ENCODE measurements at places on chromosomes 16 and 17.
A peak's percentile ranks its signal among the peaks of the same experiment; 100 is the strongest.

GRCh38 chr17:15006421-15007128 is 258.6 kb downstream of the PMP22 start:
- DNase-seq: no peak

- DNase-seq: no peak
These were observed 100.3 kb upstream of the KIF2B start for GRCh38 chr17:53722407-53722806.

DNA sequence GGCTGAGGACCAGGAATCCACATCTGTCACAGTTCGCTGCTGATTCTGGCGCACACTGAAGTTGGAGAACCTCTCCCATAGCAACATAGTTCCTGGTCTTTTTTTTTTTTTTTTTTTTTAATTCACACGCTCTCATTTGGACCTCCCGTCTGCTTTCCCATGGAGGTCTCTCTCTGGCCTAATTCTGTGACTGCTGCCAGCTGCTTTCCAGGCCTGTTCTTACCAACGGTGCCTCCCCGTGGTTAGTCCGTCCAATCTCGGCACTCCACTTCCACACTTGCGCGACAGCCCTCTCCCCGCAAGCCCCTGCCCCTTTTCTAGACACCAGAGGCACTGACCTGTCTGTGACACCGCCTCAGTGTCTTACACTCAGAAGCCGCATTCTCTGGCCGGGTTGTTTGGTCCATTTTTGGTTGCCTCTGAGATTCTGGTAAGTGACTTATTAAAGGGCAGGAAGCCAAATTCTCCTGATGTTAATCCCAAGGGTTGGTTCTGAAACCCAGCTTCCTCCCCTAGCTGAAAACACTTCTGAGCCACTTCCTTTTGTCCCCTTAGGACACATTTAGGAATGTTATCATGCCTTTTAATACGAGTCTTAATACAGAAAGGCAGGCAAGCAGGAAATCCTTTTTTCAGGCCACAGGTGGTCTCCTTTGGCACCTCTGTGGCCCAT is 1.1 kb upstream of the AKTIP start:
- peak; percentile 51 for DNase-seq

- DNase-seq: no peak
These were observed 6.3 kb downstream of the C17orf75 start for GRCh38 chr17:32335687-32336086.

DNA sequence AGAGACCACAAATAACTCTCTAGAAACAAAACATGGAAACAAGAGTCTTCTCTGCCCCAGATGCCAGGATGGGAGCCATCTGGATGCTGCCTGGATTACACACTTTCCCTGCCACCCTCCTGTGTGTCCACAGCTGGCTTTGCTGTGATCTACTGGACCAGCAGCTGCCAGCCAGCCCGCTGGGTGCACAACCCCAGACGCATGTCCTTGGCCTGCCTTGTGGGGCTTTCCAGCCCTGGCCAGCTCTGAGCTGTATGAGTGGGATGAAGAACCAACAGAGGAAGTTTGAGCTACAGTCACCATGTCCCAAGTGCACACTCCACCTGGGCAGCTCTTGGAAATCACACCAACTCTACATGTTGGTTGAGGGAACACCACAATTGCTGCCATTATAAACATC is 57.0 kb upstream of the TNRC6C start:
- DNase-seq: no peak

- no peak for DNase-seq
These were observed 13.4 kb downstream of the EPN2 start for GRCh38 chr17:19250421-19251173.

DNA sequence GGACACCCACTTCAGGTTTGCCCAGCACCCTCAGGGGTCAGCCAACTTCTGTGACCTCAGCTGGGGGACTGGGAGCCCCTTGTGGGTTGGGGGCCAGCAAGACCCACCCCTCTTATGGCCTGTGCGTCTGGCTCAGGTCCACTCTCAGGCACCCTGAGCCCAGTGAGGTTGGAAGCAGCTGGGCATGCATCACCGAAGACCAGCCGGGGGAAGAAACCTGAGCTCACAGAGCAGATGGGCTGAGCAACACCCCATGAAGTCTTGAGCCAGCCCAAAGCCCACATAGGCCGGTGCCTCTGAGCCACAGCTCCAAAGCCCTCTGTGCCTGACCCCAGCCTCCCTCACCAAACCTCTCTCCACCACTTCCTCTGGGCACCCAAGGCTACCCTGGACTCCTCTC is 166.7 kb downstream of the RBFOX3 start:
- DNase-seq: no peak

GRCh38 chr16:31008149-31008548 is 2.3 kb downstream of the STX1B start:
- DNase-seq: no peak

DNA sequence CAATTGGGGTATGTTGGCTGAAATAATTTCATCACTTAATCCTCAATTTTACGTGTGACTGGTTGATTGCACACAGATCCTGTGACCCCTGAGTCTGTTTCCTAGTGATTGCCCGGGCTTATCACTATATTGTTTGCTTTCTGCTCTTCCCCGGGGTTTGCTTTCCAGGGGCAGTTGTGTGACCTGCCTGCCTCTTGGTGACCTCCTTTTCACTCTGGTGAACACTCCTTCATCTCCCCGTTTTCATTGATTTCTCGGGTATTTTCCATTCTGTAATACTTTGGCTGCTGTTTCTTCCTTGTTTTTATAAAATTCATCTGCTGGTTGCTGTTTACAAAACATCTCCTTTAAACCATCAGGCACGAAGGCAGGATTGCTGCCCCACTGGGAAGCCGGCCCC is 36.0 kb downstream of the NTN1 start:
- DNase-seq: no peak

- DNase-seq: no peak
These were observed 121.6 kb downstream of the PMP22 start for GRCh38 chr17:15143524-15143923.

- no peak for DNase-seq
These were observed 27.8 kb upstream of the CDR2 start for GRCh38 chr16:22402191-22402590.

DNA sequence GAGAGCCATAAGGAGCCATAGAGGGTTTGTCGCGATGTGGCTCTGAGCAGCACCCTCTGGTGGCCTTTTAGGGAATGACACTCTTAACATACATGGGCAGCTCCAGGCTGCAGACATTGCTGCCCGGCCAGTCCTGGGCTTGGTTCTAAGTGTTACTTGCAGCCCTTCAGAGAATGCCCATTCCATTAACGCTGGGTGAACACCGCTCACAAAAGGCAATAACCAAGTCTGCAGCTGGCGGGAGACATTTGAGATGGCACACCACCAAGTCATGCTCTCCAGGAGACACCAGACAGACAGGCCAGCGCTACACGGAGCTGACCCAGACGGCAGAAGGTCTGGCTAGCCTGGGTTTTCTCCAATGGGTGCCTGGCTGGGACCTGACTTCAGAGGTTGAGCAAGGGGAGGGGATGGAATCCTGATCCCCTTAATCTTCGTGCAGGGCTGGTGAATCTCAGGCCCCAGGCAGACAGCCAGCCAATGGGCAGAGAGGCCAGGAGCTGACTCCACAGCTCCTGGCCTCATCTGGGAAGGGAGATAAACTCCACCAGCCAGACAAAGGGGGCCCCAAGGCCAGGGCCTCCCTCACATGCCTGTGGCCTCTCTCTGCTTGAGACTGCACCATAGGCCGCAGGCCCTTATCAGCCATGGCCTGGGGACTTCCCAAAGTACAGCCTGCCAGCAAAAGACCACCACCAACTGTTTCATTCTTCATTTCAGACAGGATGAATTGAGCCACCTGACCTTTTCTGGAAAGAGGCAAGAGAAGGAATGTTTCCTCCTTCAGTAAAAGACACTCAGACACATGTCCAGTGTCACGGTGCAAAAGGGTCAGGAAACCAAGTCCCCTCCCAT is 58.8 kb downstream of the ZDHHC7 start:
- DNase-seq: peak; percentile 82

DNA sequence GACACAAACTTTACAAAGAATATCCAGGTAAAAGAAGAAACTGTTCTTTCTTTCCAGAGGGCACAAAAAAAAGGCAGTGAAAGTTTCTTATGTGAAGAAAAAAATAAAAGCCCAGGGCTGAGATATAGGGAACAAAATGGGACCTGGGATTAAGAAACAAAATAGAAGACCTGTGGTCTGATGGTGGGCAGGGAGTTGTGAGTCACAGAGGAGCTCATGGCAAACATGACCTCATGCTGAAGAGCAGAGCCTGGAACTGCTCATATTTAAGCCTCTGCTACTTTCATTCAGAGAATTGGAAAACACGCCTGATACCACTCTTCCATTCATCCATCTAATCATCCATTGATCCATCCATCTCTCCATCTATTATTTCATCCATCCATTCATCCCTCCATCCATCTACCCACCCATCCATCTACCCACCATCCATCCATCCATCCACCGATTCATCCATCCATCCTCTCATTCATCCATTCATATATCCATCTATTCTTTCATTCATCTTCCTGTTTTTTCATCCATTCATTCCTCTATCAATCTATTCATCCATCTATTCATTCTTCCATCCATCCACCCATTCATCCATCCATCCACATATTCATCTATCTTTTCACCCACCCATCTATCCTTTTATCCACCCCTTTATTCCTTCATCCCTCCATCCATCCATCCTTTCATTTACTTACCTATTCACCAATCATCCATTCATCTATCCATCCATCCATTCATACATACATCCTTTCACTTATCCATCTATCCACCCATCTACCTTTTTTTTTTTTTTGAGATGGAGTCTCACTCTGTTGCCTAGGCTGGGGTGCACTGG is 30.0 kb downstream of the WFDC1 start:
- no peak for DNase-seq

DNA sequence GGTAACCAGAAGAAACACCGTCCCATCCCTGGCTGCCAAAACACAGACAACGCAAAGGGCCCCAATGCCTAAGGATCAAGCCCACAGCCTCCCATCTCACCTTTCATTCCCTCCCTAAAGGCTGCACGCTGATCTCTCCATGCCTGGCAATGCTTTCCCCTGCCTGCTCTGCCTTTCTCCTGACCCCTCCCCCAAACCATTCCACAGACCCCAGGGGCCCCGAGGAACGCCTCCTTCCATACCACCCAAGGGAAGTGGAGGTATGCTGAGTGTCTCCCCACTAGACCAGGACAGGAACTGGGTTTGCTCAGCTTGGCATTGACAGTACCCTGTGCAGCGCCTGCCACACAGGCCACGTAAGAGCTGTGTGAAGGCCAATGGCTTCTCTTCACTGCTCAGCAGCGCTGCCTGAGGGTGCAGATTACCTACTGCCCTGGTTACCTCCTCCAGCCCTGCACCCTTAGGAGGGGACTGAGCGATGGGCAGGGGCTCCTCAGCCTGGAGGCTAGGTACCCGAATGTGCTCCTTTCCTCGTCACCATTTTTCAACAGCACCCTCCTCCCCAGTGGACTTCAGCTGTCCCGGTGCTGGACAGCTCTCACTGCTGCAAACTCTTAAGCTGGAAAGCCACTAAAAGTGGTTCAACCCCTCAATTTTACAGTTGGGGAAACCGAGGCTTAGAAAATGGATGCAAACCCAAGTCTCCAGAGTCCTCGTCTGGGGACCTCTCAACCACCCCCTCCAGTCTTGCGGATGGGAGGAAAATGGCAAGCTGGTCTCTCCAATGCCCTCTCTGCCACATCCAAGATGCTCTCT is 45.0 kb downstream of the SRCIN1 start:
- DNase-seq: no peak

- no peak for DNase-seq
These were observed 676.3 kb upstream of the GOT2 start for GRCh38 chr16:59410451-59410850.

DNA sequence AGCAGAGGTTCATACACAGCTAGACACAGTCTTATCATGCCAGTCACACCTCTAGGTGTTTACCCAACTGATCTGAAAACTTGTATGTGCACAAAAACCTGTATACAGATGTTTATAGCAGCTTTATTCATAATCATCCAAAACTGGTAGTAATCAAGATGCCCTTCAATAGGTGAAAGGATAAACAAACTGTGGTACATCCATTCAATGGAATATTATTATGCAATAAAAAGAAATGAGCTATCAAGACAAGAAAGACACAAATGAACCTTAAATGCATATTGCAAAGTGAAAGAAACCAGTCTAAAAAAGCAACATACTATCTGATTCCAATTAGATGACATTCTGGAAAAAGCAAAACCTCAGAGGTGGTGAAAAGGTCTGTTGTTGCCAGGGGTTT is 47.6 kb upstream of the CNEP1R1 start:
- DNase-seq: no peak

DNA sequence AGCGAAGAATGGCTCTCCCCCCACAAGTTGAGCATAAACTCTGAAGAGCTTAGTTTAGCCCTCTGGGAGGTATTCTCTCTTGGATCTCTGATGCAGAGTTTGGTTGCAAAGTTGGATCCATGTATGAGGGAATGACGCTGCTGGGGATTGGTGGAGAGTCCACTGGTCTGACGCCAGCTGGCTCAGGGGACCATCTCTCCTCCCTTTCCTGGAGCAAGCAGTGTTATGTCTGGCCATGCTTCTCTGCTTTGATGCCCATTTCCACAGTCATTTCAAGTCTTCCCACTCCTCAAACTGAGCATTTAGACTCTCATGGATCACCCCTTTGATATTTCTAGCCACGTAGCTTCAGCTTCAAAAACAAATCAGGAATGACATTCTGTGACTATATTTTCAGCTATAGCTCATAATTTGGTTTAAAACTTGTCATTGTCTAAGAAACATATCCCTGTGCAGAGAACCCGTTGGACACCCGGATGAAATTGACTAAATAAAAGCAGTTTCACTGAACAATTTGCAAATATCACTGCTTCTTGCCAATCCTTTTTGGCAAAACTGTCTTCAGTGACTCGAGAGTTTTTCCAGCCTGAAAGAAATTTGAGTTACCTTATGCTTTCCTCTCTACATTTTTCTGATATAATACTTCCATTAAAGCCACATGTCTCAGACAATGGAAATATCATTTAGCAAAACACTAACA is 193.4 kb upstream of the CDH11 start:
- no peak for DNase-seq

DNA sequence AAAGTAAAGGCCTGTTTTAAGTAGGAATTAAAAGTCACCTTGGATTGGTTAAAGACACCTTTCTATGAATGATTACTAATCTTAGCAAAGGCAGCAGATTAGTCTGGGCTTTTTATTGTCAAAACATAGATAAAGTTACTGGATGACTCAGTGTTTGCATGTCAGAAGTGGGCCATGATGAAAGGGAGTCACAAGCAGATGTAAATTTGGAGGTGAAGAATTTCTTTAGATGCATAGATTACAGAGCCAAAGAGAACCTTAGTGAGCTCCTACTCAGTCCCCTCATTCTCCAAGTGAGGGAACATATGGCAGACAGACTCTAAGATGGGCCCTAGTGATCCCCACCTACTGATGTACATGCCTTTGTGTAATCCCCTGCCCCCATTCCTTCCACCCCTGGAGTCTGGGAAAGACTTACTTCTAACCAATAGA is 124.5 kb downstream of the HS3ST3A1 start:
- no peak for DNase-seq

- DNase-seq: no peak
These were observed 542 bp downstream of the SLC39A11 start for GRCh38 chr17:73091770-73092522.

DNA sequence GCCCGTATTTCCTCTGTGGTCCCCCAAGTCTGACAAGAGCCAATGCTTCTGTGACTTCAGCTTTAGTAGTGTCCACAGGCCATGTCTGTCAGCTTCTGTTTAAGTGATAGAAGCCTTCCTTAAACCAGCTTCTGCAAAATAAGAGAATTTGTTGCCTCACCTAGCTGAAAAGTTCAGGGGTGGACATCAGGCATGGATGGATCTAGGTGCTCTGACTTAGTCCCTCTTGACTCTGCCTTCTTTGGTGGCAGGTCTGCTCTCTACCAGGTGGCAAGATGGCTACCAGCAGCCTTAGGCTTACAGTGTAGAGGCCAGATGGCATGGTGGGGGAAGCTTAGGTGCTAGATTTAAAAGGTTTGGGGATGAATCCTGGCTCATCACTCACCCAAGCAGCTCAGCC is 33.7 kb downstream of the KATNIP start:
- DNase-seq: no peak
